ENCODE measurements at places on chromosomes 6 and 20. TPM values are rescaled to one million over a fixed set of nuclear protein-coding genes. Genes with fewer than 3 reads are reported as not detected.

GRCh38 chr6:125939026-125939425, 17.5 kb upstream of the HINT3 start:
- DNase-seq, result no peak

GRCh38 chr6:18302561-18303439, 38.5 kb upstream of the DEK start:
- DNase-seq, result no peak

- no peak for DNase-seq
Observed at GRCh38 chr6:159068904-159069578, 24.2 kb upstream of the TAGAP start.

- no peak for DNase-seq
Observed at GRCh38 chr20:63546256-63546955, 1.1 kb downstream of the SRMS start.

DNA sequence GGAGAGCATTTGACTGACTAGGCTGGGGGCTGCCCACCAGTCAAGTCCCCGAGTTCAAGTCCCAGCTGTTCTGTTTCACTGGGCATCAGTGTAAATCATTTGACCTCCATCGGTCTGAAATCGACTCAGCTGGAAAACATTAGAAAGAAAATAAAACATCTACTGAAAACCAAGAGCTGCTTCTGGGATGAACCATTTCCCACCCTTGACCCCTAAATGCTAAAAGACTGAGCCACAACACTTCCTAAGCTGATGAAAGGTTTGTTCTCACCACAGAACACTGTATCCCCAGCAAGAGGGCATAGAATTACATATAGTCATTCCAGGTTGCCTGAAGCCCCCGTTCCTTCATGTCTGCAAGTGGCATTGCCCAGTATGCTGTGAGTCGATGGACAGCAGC, 237.0 kb upstream of the TAB2 start:
- no peak for DNase-seq

GRCh38 chr6:46090115-46091079, 39.4 kb upstream of the ENPP4 start:
- peak; percentile 20 for DNase-seq

- DNase-seq, result peak; percentile 60
Observed at GRCh38 chr6:48078120-48078519, 32.9 kb downstream of the PTCHD4 start.

- no peak for DNase-seq
Observed at GRCh38 chr20:53126185-53126584, 154.0 kb downstream of the TSHZ2 start.

DNA sequence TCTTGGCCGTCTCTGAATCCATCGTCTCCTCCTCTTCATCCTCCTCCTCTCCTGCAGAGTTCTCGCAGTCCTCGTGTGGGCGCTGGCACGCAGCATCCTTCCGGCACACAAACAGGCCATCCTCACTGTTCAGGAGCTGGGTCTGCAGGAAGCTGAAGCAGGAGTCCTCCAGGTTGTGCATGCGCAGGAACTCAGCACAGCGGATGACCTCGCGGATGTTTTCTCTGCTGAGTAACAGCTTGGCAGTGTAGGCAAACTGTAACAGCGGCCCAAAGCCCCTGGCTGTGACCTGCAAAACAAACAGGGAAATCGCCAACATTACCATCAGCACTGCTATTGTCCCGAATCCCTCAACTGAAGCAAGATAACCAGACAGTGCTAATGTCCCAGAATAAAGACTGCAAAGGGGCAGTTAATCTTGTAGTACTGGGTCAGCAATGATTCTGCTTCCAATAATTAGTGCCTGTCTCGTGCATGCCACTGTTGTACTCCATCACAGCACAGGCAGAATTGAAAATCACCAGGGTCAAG, 57.4 kb downstream of the GJA10 start:
- DNase-seq, result no peak

- peak; percentile 47 for DNase-seq
Observed at GRCh38 chr6:163356324-163356723, 58.2 kb upstream of the QKI start.

GRCh38 chr20:11993886-11994461, 76.3 kb downstream of the BTBD3 start:
- DNase-seq, result no peak

The TMEM14B gene
- 109 TPM for total RNA-seq

The BMP2 gene
- total RNA-seq, result 8.2 TPM

The OR12D3 gene
- total RNA-seq, result not detected

The REM1 gene
- not detected for total RNA-seq
